ENCODE measurements at places on chromosomes 6 and 20.

DNA sequence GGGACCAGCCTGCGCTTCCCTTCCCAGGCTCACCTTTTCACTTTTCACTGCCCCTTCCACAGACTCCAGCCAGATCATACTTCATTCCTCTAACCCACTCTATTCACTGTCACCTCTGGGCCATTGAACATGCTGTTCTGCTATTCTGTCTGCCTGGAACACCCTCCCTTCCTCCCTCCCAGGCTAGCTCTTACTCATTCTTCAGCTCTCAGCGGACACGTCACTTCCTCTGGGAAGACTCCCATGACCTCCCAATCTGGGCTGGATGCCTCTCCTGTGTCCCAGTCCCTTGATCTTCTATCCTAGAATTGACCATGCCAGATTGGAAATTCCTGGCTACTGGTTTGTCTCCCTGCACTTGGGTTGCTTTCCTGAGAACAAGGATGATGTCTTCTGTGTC, 5.0 kb downstream of the SLC12A5 start:
- no peak for DNase-seq

- DNase-seq = no peak
Measured at GRCh38 chr20:52076164-52076563, 115.4 kb downstream of the ZFP64 start.

DNA sequence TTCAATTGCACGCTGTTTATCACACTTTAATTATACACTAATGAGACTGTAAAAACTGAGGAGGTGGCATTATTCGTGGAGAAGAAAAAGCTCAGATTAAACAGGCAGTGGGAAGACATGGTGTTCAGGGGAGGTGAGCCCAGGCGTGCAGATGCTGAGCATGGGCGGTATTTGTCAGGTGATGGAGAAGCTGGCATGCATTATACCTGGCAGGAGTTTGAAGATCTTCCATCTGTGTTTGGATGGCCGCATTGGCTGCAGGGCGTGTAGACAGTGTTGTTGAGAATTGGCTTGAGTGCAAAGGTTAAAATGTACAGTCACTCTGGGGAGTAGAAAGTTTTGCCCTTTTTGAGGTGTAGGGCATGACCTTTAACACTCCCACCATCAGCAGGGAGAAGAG, 213.8 kb downstream of the ERMARD start:
- DNase-seq = no peak

DNA sequence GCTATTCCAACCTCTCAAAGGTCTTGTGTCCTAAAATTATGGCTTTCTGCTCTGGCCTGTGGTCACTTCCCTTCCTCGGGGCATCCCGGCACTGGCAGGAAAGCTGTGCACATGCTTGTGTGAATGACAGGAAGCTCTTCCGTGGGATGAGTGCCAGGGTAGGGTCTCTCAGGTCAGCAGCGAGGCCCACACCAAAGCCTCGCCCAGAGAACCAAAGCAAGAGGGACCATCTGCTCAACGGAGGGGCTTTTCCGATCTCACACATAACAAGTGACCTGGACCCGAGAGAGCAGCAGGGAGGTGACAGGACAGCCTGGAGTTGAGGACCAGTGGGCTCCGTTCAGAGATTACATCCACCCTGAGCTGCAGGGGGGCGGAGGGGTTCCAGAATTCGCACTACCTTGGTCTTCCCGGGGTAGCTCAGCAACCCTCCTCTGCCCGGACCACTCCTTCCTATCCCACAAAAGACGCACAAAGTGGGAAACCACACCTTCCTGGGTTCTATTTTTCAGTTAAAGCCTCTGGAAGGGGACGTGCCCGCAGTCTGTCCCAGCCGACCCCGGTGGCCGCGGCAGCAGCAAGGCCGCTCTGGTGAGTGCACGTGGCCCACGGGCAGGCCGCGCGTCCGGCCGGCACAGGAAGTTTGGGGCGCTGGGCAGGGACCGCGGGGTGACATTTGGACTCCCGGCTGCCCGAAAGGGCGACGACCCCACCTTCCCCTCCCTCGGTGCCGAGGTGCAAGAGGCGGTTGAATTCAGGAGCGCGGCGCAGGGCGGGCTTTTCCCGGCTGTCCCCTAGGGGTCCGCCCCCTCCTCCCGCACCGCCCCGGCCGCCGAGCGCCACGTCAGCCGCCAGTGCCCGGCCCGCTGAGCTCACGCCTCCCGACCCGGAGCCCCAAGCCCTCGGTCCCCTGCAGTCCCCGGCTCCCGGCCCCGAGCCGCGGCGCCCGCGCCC, 988 bp downstream of the TXNDC5 start:
- peak; percentile 75 for DNase-seq

GRCh38 chr6:151376440-151376839, 14.9 kb downstream of the ZBTB2 start:
- DNase-seq = no peak

GRCh38 chr6:16473184-16473907, 235.0 kb downstream of the GMPR start:
- DNase-seq = peak; percentile 24

- no peak for DNase-seq
Measured at GRCh38 chr6:159595173-159595572, 97.9 kb downstream of the SOD2 start.

- DNase-seq = peak; percentile 61
Measured at GRCh38 chr20:48002517-48002970, 217.3 kb upstream of the SULF2 start.

DNA sequence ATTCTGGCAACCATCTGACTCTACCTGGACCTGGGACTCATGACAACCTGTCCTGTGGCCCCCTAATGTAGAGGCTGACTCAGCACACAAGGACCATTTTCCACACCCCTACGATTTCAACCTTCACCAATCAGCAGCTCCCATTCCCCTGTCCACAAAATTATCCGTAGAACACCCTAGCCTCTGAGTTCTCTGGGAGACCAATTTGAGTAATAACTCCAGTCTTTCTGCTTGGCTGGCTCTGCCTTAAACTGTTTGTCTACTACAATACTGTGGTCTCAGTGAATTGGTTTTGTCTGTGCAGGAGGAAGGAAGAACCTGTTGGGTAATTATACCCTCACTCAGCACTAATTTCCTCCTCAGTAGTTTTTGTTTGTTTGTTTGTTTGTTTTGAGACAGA, 99.3 kb upstream of the MRPS10 start:
- no peak for DNase-seq

DNA sequence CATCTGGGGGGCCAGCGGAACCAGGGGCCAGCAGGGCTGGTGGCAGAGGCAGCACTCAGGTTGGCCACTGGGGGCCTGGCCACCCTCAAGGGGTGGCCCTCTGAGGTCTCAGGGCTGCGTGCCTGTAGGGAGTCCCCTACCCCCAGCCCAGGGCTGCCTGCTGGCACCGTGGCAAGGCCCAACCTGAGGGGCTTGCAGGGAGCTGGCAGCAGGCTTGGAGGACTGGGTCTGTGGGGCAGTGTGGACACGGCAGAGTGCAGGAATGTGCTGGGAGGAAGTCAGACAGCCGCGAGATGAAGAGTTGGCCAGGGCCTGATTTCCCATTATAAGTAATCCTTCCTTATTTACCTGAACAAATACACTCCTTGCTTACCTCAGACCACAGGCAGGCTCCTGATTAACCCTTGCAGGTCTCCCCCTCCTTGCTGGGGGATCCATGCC, at the start of gene SPDEF:
Gene SPDEF (minus strand): TSS at position 299 of the 441 bp plus-strand sequence. CDS start 11,874 bp downstream, outside the sequence.
- DNase-seq = no peak

- DNase-seq = peak; percentile 55
Measured at GRCh38 chr20:38874460-38875174, 51.6 kb upstream of the FAM83D start.

DNA sequence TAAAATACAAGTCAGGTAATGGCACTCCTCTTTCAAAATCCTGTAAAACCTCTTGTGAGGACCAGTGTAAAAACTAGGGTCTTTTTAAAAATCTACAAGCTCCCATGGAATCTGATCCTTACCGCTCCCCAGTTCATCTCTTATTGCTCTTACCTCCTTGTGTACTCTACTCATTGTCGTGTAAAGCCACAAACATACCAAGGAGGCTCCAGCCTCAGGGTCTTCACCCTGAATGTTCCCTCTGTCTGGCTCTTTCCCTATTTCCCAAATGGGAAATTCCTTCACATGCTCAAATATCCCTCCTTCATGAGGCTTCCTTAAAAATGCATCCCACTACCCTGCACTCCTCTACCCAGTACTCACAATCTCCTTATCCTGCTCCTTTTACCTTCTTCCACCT, 67.1 kb downstream of the TASP1 start:
- DNase-seq = no peak

- DNase-seq = no peak
Measured at GRCh38 chr6:163531122-163531521, 116.6 kb downstream of the QKI start.

DNA sequence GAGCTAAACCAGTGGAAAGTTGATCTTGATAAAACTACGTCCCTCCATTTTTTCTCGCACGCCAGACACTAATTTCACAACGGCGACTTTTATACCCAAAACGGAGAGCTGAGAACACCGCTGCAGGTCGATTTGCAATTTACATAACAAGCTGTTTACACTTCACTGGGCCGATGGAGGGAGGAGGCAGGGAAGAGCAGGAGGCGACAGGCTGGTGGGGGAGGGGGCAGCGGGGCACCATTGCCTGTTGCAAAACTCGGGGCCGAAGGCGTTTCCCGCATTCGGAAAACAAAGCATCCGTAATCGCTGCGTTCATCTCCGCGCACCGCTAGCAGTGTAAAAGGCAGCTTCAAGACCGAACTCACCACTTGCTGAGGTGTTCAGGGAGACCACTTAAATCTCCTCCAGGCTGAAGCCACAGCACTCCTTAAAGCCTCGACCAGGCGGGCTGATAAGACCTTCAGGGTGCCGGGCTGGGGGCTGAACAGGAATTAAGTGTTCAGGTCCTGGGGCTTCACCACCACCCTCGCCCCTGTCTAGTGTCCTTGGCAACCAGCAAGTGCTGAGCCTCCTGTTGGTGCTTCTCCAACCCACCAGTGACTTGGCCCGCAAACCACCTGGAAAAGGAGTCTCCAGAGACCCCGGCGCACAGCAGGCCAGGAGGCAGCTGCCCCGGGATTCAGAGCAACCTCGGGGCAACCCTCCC, 2.0 kb upstream of the FOXC1 start:
- DNase-seq = no peak

DNA sequence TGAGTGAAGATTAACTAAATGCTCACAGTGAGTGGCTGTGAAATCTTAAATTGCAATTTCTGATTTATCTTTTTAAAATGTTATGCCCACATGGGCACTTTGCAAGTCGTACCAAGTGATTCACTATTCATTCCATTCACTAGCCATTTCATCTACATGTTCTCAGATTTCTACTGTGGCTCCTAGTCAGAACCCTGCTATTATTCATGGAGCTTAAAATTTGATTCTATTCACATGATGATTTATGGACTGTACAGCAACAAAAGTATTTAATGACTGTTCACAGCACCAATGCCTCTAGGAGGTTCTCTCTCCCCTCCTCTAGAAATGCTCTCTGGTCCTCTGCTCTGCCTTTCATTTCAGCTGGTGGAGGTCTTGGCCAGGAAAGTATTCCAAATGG, 133.5 kb upstream of the MAP3K7 start:
- no peak for DNase-seq

- no peak for DNase-seq
Measured at GRCh38 chr20:647479-648019, 5.5 kb downstream of the SRXN1 start.

DNA sequence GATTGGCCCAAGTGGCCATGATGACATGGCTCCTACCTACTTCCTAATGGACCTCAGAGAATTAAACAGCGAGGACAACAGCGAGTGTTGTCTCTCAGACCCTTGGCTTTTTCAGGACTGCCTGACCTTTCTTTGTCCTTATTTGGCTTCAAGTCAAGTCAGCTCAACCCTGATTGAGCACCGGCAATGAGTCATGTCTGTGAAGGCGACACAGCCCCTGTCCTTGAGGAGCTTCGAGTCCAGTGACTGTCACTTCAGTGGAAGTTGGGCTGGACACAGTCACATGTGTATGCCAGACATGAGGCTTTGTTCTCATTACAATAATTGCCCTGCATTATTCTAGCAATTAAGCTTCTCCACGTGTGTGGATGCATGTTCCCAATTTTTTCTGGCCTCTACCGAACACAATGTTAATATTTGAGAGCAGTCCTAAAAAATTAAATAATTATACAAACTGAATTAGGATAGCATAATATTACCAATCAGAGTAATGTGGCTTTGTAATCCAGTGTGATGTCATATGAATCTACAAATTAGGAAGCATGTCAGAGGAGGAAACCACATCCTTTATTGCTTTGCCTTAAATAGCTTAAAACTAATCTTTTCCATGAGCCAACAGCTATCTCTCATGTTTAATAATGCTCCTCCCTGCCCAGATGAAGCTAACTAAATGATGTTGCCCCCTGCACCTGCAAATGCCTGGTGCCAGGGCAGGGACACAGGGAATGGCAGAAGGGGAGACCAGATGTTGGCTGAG, 178.6 kb downstream of the CDH26 start:
- no peak for DNase-seq

GRCh38 chr6:32095338-32096086, 13.6 kb downstream of the TNXB start:
- DNase-seq = no peak

DNA sequence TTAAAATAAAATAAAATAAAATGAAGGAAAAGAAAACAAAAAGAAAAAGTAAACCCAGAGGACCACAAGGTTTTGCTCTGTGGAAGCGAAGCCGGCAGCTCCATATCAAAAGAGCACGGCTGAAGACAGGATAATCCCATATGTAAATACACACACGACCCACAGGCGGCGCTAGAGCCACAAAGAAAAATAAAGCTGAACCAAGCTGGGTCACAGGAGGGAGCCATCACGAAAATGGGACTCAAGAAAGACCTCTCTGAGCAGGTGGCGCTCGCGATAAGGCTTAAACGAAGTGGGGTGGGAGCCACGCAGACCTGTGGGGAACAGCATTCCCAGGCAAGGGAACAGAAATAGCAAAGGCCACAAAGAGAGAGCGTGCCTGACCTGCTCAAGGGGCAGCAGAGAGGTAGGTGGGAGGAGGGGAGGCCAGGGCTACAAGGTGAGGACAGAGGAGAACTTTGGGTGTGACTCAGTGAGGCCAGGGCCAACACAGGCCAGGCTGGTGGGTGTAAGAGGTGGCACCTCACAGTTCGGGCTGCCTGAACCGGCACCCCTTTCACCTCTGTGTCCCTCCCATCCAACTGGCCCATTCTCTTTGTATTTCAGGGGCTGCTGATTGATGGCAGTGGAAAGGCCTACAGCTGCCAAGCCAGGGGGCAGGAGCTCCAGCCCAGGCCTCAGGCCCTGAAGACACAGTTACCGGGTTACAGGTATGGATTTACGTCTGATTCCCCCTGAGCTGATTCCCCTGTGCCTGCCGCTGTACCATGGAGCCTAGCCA, 26.0 kb downstream of the PTGIS start:
- DNase-seq = peak; percentile 86

DNA sequence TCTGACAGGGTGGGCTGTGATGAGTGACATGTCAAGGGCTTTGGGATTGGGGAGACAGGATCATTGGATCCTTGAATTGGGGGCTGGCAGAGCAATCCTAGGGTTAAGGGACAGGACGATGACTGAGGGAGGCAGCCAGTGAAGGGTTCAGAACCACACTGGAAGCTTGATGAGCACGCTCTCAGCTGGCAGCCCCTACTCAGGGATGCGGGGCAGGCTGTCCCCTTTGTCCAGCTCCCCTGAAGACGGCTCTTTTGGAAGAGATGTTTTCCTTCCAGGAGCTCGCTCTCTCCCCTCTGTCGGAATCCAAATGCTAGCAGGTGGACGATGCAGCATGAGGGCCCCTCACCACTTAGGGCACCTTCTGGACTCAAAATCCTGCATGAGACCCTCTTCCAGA, 8.4 kb downstream of the TGM3 start:
- DNase-seq = no peak

GRCh38 chr6:109740787-109741186, 49.7 kb downstream of the FIG4 start:
- DNase-seq = no peak
